ENCODE measurements at places on chromosomes 4 and X. TPM values are rescaled to one million over a fixed set of nuclear protein-coding genes. Genes with fewer than 3 reads are reported as not detected.

DNA sequence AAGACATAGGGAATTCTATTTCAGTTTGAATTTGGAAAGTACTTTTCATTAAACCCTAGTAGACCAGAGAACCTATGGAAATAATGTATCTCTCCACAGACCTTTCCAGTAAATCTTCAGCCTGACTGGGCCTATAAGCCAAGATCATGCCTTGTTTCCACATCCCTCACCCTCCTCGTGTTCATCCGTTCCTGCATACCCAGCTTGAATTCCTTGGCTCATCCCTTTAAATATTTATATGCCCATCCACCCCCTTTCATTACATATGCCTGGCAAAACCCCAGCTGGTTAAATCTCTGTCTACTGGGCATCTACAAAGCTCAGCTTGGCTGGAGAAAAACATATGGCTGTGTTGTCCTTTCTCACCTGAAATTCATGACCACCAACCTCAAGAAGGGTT lies 32.4 kb downstream of the SLC2A9 start:
- H3K36me3 ChIP-seq, result no peaks in the 10 kb centered on the region
- H3K4me3 ChIP-seq, result no peak overlapping the region
- no peaks in the 10 kb centered on the region for H3K4me1 ChIP-seq
- peaks cover 12% of the 10 kb centered on the region for H3K27me3 ChIP-seq

Gene HS3ST1
- not detected for total RNA-seq

DNA sequence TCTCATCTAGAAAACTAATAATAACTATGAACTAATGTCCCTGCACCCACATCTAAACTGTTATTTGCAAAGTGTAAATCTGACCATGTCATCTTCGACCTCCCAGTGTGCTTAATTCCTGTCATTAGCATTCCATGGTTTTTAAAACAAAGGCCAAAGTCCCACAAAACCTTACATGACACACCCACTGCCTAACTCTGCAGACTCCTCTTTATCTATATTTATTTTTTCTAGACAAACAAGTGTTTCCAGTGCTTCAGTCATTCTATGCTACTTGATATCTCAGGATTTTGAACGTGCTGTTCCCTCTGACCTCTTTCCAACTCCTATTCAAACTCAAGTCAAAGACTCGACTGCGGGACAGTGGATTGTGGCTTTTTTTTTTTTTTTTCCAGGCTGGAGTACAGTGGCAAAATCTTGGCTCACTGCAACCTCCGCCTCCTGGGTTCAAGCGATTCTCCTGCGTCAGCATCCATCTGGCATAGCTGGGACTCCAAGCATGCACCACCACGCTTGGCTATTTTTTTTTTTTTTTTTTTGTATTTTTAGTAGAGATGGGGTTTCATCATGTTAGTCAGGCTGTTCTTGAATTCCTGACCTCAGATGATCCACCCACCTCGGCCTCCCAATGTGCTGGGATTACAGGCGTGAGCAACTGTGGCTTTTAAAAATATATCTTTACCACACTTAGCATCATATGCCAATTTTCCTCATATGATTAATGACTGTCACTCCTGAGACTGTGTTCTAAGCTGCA lies 1511.0 kb downstream of the ARAP2 start:
- no peaks in the 10 kb centered on the region for H3K4me1 ChIP-seq
- no peak overlapping the region for H3K4me3 ChIP-seq
- H3K27ac ChIP-seq, result no peak overlapping the region
- no peak for DNase-seq
- H3K27me3 ChIP-seq, result no peaks in the 10 kb centered on the region

- no peak for DNase-seq
- no peak overlapping the region for H3K4me3 ChIP-seq
- no peaks in the 10 kb centered on the region for H3K27me3 ChIP-seq
Measured at GRCh38 chr4:80049402-80049801, 23.6 kb downstream of the ANTXR2 start.

GRCh38 chr4:133524369-133524768 lies 375.3 kb downstream of the PCDH10 start:
- no peak overlapping the region for H3K27ac ChIP-seq
- H3K36me3 ChIP-seq, result no peaks in the 10 kb centered on the region
- no peaks in the 10 kb centered on the region for H3K4me1 ChIP-seq
- H3K27me3 ChIP-seq, result no peaks in the 10 kb centered on the region

GRCh38 chr4:70518716-70519115 lies 347 bp downstream of the AMTN start:
- no peak overlapping the region for H3K27ac ChIP-seq
- no peaks in the 10 kb centered on the region for H3K27me3 ChIP-seq
- no peaks in the 10 kb centered on the region for H3K4me1 ChIP-seq
- DNase-seq, result no peak

Gene DKK2
- total RNA-seq, result not detected

Gene SHROOM4
- total RNA-seq, result not detected

DNA sequence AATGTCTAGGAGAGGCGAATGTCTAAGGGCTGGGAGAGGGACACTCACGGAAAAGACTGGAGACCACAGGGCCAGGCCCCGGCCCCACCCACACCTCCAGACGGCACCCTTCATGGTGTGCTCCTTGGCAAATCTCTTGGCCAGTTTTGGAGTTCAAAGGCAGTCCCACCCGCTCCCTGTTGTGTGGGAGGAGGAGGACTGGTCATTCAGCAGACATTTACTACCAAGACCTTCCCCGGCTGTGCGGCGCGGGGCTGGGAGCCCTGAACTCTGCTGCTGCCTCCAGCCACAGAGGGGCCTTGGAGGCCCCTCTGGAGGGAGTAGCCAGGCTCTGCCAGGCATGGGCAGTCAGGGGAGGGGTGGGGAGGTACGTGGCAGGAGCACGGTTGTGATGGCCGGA lies 8.7 kb upstream of the TBC1D14 start:
- no peak overlapping the region for H3K4me3 ChIP-seq
- H3K27ac ChIP-seq, result no peak overlapping the region
- no peaks in the 10 kb centered on the region for H3K36me3 ChIP-seq
- H3K27me3 ChIP-seq, result no peaks in the 10 kb centered on the region
- H3K4me1 ChIP-seq, result peaks cover 11% of the 10 kb centered on the region

Gene CCNA2
- 147 TPM for total RNA-seq

DNA sequence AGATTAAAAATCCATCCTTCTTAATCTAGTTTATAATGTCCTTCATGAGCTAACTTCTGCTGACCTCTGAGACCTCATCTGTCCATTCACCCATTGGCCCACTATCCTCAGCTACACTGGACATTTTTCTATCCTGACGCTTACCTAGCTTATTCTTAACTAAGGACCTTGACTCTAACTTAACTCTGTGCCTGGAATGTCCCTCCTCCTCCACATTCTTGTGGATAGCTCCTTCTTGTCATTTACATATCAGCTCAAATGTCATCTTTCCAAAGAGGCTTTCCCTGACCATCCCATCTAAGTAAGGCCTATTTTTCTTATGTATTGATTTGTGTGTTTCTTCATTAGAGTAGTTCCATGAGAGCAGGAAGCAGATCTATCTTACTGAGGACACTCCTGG lies 54.7 kb downstream of the ATXN3L start:
- H3K27me3 ChIP-seq, result no peaks in the 10 kb centered on the region
- DNase-seq, result no peak
- H3K4me1 ChIP-seq, result no peaks in the 10 kb centered on the region
- no peak overlapping the region for H3K4me3 ChIP-seq
- H3K36me3 ChIP-seq, result no peaks in the 10 kb centered on the region

DNA sequence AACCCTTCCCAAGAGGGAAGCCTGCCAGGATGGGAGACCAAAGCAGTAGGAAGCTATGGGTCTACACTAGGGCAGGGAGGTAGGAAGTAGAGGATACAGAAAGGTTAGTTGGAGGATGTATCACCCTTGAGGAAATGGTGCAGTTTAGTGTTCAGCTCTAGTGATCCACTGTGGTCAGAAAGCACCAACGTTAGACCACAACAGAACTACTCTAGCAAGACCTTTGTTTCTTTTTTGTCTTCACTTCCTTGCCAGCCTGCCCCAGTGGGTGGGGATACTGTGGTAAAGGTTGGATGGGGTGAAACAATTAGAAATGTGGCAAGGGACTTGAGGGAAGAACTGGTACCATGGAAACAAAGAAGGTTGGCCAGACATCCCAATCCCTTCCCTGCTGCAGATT lies 83.3 kb downstream of the DDIT4L start:
- no peaks in the 10 kb centered on the region for H3K36me3 ChIP-seq
- H3K4me1 ChIP-seq, result no peaks in the 10 kb centered on the region
- no peak overlapping the region for H3K4me3 ChIP-seq

- no peaks in the 10 kb centered on the region for H3K27me3 ChIP-seq
- no peaks in the 10 kb centered on the region for H3K4me1 ChIP-seq
- H3K27ac ChIP-seq, result no peak overlapping the region
- no peaks in the 10 kb centered on the region for H3K36me3 ChIP-seq
- no peak overlapping the region for H3K4me3 ChIP-seq
Measured at GRCh38 chr4:89823416-89823815, 13.5 kb downstream of the SNCA start.

DNA sequence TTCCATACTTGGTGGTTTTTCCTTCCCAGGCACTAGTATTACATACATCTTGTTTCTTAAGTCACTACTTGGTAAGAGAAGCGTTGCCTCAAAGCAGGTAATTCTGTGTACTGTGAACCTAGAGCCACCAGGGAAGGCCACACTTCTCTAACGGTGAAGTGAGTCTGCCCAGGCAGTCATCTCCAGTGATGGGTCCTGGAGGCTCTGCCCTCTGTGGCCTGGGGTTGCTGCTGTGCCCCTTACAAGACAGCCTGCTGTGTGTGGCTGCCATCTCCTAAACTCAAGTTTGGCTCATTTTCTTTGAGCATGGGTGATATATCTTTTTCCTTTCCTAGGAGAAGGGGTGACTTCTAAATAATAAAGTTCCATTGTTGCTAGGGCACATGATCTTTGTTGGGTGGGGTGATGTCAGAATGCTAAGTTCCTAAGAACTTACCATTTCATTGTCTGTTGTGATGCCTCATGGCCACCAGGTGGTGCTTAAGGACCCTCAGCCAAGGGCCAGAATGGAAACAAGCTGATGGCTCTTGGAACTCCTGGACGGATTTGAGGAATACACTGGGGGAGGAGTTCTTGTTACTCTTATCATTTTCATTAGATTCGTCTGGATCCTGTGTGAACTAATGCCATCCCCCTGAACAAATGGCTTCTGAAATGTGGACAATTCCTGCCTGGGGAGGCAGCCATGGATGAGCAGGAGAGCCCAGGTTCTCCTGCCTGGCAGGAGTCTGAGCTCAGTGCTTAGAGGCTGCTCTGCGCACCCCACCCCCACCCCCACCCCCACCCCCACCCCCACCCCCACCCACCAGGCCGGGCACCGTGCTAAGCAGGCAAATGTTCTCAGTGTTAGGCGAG lies 41.1 kb upstream of the WDR1 start:
- H3K27me3 ChIP-seq, result 0 out of 3 replicates have a peak, but pooled peaks cover 2% of the 10 kb centered on the region
- no peaks in the 10 kb centered on the region for H3K36me3 ChIP-seq
- DNase-seq, result peak; percentile 81
- H3K27ac ChIP-seq, result no peak overlapping the region
- no peak overlapping the region for H3K4me3 ChIP-seq

- H3K36me3 ChIP-seq, result no peaks in the 10 kb centered on the region
- H3K4me1 ChIP-seq, result no peaks in the 10 kb centered on the region
- no peak for DNase-seq
- H3K4me3 ChIP-seq, result no peak overlapping the region
- no peak overlapping the region for H3K27ac ChIP-seq
Measured at GRCh38 chr4:181676546-181676945, 566.7 kb upstream of the TENM3 start.

- no peaks in the 10 kb centered on the region for H3K4me1 ChIP-seq
- no peaks in the 10 kb centered on the region for H3K36me3 ChIP-seq
- DNase-seq, result no peak
- no peaks in the 10 kb centered on the region for H3K27me3 ChIP-seq
- no peak overlapping the region for H3K4me3 ChIP-seq
Measured at GRCh38 chrX:103556963-103557612, 28.2 kb upstream of the TCEAL4 start.

Gene CFAP47
- 0.22 TPM for total RNA-seq

- DNase-seq, result no peak
- H3K4me3 ChIP-seq, result no peak overlapping the region
- H3K4me1 ChIP-seq, result peaks cover 10% of the 10 kb centered on the region
- no peaks in the 10 kb centered on the region for H3K36me3 ChIP-seq
- no peak overlapping the region for H3K27ac ChIP-seq
Measured at GRCh38 chrX:110395877-110396276, 37.2 kb downstream of the RTL9 start.

DNA sequence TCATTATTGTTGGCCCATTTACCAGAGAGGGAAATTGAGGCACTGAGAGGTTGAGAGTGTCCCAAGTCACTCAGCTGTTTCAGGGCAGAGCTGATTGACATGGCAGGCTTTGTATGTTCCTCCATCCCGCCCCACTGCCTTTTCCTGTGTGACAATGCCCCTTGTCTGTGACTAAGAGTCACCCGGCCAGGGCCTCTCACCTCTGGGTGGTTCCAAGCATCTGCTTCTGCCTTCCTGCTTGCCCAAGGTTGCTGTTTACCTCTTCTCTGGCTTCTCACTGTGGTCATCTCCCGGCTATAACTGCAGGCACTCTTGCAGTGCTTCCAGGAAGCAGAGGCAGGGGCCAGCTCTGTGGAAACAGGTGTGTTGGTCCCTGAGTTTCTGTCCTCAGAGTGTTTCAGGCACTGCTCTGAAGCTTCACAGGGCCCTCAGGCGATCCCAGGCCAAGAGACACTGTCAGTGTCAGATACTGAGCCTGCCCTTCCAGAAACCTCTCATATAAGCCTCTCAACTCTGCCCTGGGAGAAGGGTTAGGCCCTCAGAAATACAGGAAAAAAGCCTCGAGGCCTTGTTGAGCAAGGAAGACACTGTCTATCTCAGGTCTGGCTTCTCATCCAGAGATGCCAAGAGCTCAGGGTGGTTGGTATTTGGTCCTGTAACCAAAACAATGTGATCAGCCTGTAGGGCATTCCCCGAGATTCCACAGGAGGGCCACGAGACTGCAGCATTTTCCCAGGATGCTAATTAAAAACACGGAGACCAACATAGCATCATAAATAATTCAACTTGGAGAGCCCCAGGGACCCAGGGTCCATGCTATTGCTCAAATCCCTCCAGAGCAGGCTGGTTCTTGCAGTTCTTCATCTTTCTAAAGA lies 42.0 kb upstream of the PROM1 start:
- DNase-seq, result no peak
- no peaks in the 10 kb centered on the region for H3K36me3 ChIP-seq
- H3K4me3 ChIP-seq, result no peak overlapping the region
- peaks cover 43% of the 10 kb centered on the region for H3K27me3 ChIP-seq
- H3K27ac ChIP-seq, result no peak overlapping the region

Gene PNCK
- 1.9 TPM for total RNA-seq

Gene GPR82
- total RNA-seq, result not detected

Gene STK32B
- total RNA-seq, result 0.18 TPM

Gene ATP8A1
- 0.38 TPM for total RNA-seq

DNA sequence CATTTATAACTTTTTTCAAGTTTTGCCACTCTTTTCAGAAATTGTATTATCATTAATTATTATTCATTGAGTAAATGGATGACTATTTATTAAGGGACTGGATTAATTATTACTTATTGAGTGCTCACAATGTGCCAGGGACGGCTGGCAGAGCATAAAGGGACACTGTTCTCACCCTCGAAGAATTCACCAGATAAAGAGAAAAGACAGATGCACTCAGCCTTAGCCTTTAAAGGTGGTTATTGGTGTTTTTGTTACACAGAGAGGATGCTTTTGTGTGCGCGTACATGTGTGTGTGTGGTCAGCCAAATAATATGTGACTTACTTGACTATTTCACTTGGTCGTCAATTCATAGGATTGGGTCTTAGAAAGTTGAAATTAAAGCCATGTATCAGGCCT lies 187.0 kb downstream of the ANTXR2 start:
- DNase-seq, result no peak
- H3K27me3 ChIP-seq, result no peaks in the 10 kb centered on the region
- no peaks in the 10 kb centered on the region for H3K36me3 ChIP-seq
- no peak overlapping the region for H3K4me3 ChIP-seq
- no peaks in the 10 kb centered on the region for H3K4me1 ChIP-seq
- no peak overlapping the region for H3K27ac ChIP-seq

Gene PHEX
- total RNA-seq, result not detected
